Activated naive CD4-positive, alpha-beta T cell (primary cell): ENCODE measurements at places on chromosomes 1 and 21.

DNA sequence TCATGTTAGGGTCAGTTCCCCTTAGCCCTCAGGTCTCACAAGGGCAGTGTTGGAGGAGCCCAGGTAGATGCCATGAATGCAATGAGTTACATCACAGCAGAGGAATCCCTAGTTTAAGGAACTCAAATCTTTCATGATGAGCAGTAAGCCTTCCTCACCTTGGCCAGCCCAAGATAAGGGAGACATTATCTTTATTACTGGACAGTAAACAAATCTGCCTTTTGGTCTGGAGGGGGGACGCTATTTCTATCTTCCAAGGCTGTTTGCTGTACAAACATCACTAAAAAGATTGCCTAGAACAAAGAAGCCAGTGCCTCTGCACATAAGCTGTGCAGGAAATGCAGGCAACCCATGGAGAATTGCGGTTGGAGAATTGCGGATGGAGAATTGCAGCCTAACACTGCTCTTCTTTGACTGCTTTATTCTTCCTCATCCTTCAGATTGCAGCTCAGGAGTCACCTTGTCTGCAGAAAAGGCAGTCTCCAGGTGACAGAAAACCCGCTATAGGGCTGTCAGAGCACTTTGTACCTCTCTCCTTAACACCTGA, 2.3 kb upstream of the CHI3L1 start:
- DNase-seq = no peak

- no peak for DNase-seq
Observed at GRCh38 chr1:170729225-170730002, 65.5 kb downstream of the PRRX1 start.

DNA sequence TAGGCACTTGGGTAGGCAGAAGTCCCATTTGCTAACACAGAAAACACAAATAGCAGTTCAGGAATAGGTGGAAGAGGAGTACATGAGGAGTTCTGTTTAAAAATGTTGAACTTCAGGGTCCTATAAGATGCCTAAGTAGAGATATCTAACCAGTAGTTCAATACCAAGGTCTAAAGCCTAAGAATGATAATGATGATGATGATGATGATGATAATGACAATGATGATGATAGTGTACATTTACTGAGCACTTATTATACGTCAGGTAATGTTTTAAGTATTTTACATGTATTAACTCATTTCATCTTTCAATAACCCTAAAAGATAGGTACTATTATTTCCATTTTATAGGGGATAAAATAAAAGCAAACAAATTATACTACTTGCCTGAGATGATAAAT, 50.1 kb downstream of the GDAP2 start:
- no peak for DNase-seq

- no peak for DNase-seq
Observed at GRCh38 chr21:41045534-41046268, 122.3 kb upstream of the BACE2 start.

DNA sequence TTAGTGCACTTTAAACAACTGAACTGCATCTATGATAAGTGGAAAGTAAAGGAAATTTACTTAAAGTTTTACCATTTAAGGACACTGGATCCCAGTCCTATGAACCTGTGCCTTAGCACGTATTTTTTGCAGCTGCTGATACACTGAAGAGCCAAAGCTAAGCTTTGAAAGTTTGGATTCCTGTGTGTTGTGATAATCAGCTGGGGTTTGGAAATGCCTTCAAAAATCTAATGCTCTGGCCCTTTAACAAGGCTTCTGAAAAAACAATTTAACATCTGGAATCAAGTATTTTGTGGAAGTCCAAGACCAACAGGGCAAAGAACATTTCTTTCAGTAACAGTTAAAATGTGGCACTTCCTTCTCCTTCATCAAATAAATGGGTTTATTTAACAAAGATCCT, 51.8 kb downstream of the DDAH1 start:
- no peak for DNase-seq

DNA sequence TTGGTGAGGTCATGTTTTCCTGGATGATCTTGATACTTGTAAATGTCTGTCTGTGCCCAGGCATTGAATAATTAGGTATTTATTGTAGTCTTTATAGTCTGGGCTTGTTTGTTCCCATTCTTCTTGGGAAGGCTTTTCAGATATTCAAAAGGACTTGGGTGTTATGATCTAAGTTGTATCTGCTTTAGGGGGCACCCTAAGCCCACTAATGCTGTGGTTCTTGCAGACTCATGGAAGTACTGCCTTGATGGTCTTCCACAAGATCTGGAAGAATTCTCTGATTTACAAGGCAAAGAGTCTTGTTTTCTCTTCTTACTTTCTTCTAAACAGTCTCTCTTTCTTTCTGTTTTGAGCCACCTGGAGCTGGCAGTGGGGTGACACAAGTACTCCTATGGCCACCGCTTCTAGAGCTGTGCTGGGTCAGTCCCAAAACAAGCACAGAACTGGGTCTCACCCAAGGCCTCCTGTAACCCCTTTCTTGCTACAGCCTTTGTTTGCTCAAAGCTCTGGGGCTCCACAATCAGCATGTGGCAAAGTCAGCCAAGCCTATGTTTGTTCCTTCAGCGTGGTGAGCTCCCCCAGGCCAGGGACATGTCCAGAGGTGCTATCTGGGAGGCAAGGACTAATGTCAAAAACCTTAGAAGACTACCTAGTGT, 12.6 kb downstream of the VN1R5 start:
- DNase-seq = no peak

GRCh38 chr1:178941849-178942248, 71.0 kb upstream of the ANGPTL1 start:
- no peak for DNase-seq

DNA sequence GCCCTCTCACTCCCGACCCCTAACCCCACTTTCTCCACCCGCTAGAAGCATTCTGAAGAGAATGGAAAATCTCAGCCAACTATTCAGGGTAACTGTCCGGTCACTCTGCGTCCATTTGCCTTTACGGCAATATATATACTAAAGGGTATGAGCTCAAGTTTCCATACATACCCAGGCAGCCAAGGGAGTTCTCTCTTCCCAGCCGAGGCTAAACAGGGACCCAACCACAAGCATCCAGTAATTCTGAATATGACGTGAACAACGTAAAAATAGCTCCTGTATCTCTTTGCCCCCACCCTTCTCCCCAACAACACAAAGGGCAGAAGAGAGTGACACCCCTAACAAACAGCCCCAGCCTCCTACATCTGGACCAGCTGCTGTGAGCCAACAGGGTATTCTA, 67.7 kb downstream of the SSBP3 start:
- no peak for DNase-seq

DNA sequence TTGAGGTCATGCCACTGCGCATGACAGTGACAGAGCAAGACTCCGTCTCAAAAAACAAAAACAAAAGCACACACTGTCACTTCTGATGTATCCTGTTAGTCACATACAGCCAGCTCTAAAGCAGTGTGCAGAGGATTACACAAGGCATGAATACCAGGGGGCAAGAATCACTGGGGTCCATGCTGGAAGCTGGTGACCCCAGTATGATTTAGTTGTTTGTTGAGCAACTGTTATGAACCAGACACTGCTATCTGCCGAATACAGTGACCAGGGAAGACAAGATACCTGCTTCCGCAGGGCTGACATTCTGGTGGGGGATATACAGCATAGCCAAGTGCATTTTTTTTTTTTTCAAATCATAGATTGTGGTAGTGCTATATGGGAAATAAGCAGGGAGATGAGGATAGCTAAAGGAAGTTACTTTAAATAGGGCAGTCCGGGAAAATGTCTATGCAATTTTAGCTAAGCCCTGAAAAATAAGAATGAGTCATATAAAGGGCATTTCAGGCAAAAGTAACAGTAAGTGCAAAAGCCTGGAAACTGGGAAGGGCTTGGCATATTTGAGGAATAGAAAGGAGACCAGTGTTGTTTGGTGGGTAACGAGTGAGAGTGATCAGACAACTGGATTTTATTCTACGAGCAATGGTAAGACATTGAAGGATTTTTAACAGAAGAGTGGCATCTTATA, 69.7 kb downstream of the ADSS2 start:
- DNase-seq = no peak

DNA sequence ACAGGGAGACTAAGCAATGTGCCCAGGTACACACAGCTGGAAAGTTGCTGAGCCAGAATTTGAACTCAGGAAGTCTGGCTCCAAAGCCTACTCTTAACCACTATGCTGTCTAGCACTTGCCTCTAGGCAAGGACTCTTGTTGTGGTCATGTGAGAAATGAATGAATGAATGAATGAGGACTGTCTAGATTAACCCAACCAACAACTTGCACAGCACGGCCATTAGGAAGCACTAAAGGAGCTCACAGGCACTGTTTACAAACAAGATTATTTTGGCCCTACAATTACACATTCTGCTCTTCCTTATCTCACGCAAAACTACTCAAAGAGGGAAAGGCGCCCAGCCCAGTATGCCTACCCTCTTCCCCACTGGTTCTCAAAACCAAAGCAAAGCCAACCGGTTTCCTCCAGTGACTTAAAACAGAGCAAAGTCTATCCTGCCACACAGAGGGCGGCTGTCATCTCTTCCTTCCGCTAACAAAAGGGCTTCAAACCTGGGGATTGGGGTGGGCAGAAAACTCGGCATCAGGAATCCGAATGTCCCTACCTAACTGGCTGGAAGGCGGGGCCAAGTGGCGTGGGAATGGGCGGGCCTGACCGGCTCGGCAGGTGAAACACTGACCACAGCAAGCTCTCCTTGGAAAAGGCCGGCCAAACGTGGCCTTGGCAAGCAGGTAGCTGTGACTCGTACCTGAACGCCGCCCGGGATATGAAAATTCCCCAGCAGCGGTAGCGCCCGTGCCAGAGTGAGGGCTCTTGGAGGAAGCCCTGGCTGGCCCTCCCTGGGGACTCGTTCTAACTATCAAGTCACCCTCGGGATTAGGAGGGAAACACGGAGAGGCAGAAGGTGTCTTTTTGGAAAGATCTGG, 948 bp downstream of the STK40 start:
- DNase-seq = no peak

DNA sequence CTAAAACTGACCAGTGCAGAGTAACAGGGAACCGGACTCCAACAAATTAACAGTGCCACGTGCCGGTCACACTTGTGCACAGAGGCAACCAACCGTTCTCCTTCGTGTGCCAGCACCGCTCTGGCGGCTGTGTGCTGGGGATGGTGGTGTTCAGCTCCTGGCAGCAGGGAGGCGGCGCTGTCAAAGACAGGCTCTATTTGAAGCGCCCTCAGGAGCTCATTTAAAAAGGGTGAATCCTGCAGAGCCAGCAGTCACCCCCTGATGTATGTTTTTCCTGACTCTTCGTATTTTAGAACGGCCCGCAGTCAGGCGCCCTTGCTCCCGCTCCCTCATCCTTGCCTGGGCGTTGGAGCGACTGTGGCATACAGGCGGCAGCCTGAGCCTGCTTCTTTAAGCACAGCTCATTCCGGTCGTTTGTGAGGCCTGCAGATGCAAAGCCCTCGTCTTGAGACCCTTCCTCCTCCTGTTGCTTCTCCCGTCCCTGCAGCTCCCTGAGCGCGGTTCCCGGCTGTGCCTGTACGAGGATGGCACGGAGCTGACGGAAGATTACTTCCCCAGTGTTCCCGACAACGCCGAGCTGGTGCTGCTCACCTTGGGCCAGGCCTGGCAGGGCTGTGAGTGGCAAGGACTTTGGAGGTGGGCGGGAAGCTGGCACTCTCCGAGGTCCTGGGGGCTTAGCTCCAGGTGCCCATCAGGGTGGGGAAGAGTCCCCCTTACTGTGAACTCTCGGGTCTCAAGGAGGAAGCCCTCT, 1.1 kb downstream of the DFFB start:
- DNase-seq = no peak

- DNase-seq = no peak
Observed at GRCh38 chr1:81660286-81660685, 140.4 kb upstream of the ADGRL2 start.

GRCh38 chr1:168252204-168252733, 26.5 kb downstream of the SFT2D2 start:
- no peak for DNase-seq

DNA sequence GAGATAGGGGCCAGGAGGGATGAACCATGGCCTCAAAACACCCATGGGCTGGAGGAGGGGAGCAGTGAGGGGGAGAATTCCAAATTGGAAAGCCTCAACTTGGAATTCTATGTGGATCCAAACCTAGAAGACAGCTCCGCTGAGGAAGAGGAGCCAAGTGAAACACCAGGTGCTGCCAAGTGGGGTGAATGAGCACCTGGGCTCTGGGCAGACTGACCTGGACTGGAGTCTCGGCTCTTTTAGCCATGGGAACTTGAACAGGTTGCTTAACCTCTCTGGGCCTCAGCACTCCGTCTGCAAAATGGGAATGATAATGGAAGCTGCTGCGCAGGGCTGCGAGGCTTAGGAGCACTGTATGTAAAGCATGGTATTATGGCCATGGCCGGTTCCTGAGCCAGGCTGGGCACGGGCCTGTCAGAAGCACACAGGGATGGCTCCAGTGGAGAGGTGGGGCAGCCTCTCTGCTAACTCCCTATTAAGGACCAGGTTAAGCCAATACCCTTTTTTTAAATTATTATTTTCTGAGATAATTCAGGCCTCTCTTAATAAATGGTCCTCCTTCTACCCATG, 81.5 kb downstream of the SYT2 start:
- DNase-seq = no peak

DNA sequence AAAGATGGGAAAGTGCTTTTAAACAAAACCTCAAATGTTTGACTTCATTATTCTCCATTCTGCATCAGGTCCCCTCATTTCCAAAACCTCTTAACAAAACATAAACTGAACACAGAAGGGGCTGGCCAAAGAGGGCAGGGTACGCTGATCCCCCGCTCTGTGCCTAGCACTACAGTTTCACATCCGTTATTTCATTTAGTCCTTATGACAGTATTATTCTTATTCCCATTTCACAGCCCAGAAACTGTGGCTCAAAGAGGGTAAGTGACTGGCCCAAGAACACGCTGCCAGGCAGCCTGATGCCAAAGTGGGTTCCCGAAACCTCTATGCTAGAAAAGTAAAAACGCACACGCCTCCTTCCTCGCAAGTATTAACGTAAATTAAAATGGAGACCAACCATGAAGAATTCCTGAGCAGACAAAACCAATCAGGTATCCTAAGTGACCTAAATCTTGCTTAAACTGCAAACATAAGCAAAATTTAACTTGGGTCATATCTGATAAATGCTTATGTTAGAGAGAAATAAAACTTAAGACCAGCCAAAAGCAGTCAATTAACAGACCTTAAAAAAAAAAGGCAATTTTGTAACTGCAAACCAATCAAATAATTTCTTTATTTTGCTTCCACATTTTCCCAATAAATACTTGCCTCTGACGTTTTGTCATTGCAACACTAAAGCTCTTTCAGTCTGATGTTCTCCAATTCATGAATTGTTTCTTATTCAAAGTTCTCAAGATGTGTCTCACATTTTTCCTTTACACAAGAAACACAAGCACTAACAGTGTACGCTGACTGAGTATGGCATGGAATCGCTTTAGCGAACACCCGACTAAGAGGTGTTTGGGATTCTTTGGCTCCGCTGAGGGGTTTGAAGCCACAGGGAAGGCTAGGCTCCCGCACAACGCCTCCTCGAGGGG, 653 bp downstream of the CASP9 start:
- DNase-seq = no peak
